ENCODE measurements at places on chromosomes 2 and 18.

- no peak for DNase-seq
These were observed 30.5 kb upstream of the FOSL2 start for GRCh38 chr2:28361991-28362710.

- no peak for DNase-seq
These were observed 34.1 kb upstream of the MAT2A start for GRCh38 chr2:85504778-85505261.

DNA sequence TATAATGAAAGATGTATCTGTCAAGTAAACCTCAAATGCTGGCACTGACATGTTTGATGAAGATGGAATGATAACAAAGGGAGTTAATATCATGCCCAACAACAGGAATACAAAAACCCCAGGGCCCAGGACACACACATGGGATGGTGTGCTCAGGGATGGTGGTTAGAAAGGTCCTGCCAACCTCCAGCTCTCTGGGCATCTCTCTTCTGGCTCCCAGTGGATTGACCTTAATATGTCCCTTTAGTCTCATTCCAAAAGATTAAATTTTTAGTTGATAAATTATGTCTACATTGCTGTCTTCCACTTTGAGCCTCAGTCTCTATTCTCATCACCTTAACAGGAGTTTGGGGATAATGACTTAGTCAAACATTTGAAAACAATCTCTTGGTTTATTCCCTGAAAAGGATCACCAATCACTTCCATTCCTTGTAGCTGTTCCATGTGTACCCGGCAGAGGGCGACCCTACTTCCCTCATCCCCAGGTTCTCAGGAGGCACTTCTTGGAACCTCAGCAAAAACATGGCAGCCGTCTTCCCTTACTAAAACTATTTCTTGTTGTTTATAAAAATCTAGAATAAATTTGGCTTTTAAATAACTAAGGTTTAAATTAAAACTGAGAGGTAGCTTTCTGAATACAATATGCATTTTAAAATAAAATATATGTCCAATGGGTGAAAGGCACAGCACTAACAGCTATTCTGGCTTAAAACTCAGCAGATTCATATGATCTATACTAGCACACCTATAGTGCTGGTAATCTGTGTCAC is 29.6 kb downstream of the MCEE start:
- DNase-seq, result no peak

- no peak for DNase-seq
These were observed 5.7 kb upstream of the CELF4 start for GRCh38 chr18:37571266-37571665.

- no peak for DNase-seq
These were observed 34.9 kb downstream of the GAD1 start for GRCh38 chr2:170851635-170852034.

DNA sequence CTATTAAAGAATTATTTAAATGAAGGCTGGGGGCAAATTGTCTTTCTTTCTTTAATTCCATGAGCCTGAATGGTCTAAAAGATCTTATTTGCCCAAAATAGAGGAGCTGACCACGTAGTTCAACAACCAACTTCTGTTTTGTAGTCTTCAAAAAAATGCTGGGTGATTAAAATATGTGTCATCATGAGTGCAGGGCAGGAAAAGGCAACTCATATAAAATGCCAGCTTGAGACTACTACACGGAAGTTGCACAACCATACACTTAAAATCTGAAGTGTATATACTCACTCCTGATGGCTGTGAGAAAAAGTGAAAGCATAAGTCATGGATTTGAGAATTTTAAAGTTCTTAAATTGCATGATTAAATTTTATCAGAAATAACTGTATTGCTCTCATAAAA is 210.9 kb downstream of the DYM start:
- DNase-seq, result no peak

GRCh38 chr18:69250305-69251151 is 150.2 kb upstream of the DOK6 start:
- no peak for DNase-seq

GRCh38 chr18:6734726-6735430 is 5.4 kb downstream of the ARHGAP28 start:
- DNase-seq, result no peak

DNA sequence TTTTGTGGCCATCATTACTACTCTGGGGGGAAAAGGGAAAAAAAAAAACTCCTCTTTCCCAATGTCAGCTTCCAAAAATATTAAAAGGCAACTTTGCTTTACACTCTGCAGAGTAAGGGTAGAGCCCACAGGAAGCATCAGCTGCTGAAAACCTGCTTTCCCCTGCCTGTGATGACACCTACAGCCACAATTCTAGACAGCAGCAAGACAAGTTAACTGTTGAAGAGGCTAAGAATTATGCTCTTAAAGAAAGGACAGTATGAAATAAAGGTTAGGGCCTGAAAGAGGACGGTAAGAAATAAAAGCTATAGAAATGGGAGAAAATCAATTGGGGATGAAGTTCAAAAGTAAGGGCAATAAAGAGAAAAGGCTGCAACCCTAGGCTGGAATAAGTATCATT is 3.0 kb downstream of the PDE11A start:
- no peak for DNase-seq

GRCh38 chr2:37376421-37377186 is 32.2 kb downstream of the QPCT start:
- DNase-seq, result peak; percentile 11

- DNase-seq, result no peak
These were observed 617.5 kb upstream of the CHAC2 start for GRCh38 chr2:53150146-53150545.

DNA sequence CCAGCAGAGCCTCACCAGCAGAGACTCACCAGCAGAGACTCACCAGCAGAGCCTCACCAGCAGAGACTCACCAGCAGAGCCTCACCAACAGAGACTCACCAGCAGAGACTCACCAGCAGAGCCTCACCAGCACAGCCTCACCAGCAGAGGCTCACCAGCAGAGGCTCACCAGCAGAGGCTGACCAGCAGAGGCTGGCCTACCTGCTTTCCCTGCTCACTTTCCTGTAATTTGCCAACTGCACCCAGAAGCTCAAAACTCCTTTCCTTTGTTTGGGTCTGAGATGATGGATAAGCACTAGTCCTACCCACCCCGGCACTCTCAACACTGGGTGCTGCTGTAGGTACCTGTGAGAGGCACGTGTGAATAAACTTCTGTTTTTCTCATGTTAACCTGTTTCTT is 36.4 kb upstream of the PXDN start:
- DNase-seq, result no peak

- DNase-seq, result peak; percentile 19
These were observed 3.9 kb upstream of the NPPC start for GRCh38 chr2:231929961-231930592.

GRCh38 chr18:3689091-3689490 is 239.1 kb downstream of the TGIF1 start:
- no peak for DNase-seq

DNA sequence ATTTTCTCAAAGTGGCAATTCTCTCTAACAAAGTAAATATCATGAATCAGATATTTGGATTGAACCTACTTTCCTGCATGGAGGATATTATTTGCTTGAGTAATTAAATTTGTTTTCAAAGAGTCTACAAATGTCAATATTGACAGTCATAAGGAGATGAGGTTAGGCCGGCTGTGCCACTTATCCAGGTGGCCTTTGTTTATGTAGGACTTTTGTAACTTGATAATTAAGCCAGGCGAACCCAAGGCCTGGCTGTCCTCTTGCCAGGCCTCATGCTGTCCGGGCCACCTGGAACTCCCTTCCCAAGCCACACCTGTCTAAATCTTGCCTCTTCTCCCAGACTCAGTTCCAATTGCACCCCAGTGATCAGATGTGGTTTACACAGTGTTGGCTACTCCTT is 255.2 kb downstream of the ACKR3 start:
- no peak for DNase-seq

DNA sequence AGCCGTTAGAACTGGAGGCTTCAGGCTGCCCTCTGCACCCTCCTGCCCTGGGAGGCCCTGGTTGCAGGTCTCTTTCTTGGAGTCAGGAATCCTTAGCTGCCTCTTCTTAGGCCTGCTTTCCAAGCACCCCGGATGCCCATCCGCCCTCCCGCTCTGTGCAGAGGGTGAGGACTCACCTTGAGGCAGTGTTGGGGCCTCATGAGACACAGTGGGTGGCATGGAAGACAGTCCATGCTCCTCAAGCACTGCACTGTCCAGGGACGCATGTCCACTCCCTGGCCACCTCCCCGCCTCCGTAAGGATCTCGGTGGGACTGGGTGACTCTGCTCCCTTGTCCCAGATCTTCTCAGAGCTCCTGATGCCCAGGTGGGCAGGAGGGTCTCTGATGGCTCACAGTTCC is 5.7 kb upstream of the TRAF3IP1 start:
- DNase-seq, result no peak

DNA sequence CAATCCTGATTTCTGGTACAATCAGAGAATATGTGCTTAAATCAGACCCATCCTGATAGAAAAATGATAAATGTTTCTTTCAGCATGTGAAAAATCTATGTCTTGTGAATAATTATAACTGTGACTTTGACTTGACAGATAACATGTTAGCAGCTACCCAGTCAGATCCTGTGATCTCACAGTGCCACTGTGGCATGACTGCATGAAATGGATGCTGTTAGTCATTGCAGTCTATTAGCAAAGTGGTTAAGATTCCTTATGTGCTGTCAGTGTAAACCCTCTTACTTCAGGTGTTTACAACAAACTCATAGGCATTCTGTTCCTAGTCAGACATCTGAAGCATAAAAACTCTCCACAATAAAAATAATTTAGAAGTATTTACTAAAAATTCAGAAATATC is 244.6 kb upstream of the RND3 start:
- no peak for DNase-seq

DNA sequence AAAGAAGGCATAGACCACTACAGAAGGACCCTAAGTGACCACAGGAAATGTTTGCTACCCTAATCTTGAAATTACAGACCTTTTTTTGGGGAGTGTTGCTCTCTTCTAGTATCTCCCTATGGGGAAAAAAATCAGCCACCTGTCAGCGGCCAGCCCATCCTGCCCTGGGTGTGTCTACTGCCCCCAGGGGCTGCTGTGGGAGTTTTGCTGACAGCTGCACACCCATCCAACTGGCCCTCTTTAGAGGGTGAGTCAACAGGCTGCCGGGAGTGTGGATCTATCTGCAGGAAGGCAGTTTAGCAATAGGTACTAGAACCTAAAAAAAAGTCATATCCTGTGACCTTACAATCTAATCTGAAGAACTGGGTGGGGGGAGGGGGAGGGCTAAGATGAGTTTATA is 796 bp upstream of the DYSF start:
- DNase-seq, result no peak

DNA sequence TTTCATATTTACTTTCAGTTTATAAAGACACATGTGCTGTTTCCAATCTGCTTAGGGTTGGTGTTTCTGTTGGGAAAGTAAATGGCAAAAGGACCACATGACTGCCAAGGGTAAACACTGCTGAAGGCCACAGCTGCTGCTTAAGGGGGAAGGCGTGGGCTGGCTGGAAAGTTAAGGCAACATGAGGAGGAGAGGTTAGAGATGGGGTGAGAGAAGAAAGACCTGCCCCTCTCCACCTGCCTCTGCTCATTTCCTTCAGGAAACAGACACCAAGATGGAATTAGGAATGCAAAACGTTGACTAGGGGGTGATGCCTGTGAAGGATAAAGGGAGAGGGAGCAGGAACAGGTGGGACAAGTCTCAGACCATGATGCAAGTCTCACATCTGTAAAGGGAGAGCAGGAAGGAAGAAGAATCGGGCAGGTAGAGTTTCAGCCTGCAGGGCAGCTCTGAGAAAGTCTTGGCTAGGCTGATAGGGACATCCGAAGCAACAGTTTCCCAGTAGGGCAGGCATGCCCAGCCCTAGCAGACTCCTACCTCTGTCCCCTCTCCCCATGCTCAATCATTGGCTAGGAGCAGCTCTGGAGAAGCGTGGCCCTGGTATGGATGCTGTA is 86.0 kb downstream of the CDC42EP3 start:
- peak; percentile 49 for DNase-seq

DNA sequence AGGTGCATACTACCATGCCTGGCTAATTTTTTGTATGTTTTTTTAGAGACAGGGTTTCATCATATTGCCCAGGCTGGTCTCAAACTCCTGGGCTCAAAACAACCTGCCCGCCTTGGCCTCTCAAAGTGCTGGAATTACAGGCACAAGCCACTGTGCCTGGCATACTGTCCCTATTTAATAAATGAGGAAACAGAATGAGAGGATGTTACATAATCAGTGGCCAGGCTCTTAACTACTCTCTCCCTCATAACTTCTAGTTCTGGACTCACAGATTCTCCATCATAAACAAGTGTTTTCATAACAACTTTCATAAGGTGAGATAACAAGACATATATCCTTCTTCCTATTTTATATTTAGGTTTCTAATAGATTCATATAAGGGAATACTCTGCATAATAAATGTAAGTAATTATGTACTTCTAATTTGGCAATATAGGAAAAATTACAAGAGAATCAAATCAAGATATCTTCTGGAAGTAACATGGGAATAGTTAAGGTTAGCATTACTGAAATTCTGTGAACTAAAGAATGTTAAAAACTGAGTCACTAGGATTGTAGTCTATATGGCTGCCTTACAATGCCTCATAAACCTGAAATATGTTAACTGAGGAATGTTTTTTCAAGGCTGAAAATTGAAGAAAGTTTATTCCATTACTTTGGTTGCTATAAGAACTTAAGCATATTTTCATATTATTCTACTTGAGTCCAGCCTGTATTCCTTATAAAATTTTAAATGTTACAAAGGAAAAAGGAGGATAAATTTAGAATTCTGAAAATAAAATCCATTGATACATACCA is 71.3 kb downstream of the SLC25A12 start:
- DNase-seq, result no peak

DNA sequence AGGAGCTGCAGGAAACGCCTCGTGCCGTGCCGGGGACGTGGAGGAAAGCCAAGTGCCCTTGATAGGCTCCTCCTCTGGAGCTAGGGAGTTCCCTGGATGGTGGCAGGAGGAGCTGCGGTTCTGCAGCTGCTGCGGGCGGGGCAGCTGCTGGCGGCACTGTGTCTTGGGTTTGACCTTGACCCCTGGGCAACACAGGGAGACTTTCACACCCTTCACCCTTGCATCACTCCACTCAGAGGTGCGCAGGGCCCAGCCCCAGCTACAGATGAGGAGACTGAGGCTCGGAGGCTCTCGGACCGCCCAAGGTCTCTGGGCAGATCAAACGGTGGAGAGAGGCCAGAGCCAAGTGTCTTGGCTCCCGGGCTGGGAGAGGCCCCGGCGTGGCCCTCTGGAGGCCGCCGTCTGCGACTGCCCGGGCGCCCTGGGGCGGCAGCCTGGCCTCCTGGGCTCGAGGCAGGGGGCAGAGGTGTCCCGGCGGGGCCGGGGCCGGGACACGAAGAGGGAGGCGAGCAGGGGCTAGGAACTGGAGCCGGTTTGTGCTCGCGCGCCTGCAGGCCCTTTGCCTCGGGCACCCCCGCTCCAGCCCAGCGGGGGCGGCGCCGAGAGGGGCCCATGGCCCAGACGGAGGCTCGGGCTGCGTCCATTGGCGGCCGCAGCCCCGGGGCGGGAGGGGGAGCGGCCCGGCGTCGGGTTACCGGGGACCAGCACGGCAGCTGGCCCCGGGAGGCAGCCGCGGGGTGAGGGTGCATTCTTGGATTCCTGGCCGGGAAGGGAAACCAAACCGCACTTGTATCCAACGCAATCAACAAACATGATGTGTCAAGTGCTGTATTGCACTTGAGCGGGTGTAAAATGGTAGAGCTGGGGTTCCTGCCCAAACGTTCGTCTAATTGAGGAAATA is 129.6 kb upstream of the SLC1A4 start:
- DNase-seq, result peak; percentile 92
